ENCODE measurements at places on chromosomes 5 and 9.

GRCh38 chr9:16154521-16155078 is 601.8 kb downstream of the CCDC171 start:
- no peaks in the 10 kb centered on the region for H3K27me3 ChIP-seq
- H3K36me3 ChIP-seq = no peaks in the 10 kb centered on the region
- peak overlapping the region; percentile 37 for H3K4me3 ChIP-seq
- H3K4me1 ChIP-seq = peaks cover 6% of the 10 kb centered on the region
- no peak overlapping the region for H3K27ac ChIP-seq

- no peak overlapping the region for H3K4me3 ChIP-seq
- no peaks in the 10 kb centered on the region for H3K4me1 ChIP-seq
- H3K27ac ChIP-seq = no peak overlapping the region
- no peaks in the 10 kb centered on the region for H3K27me3 ChIP-seq
- no peaks in the 10 kb centered on the region for H3K36me3 ChIP-seq
Observed at GRCh38 chr9:87167161-87167560, 219.9 kb upstream of the GAS1 start.

- H3K4me3 ChIP-seq = no peak overlapping the region
- no peaks in the 10 kb centered on the region for H3K36me3 ChIP-seq
- no peak for DNase-seq
- H3K4me1 ChIP-seq = no peaks in the 10 kb centered on the region
- H3K27me3 ChIP-seq = no peaks in the 10 kb centered on the region
- H3K27ac ChIP-seq = no peak overlapping the region
Observed at GRCh38 chr9:23747088-23748075, 78.7 kb downstream of the ELAVL2 start.

DNA sequence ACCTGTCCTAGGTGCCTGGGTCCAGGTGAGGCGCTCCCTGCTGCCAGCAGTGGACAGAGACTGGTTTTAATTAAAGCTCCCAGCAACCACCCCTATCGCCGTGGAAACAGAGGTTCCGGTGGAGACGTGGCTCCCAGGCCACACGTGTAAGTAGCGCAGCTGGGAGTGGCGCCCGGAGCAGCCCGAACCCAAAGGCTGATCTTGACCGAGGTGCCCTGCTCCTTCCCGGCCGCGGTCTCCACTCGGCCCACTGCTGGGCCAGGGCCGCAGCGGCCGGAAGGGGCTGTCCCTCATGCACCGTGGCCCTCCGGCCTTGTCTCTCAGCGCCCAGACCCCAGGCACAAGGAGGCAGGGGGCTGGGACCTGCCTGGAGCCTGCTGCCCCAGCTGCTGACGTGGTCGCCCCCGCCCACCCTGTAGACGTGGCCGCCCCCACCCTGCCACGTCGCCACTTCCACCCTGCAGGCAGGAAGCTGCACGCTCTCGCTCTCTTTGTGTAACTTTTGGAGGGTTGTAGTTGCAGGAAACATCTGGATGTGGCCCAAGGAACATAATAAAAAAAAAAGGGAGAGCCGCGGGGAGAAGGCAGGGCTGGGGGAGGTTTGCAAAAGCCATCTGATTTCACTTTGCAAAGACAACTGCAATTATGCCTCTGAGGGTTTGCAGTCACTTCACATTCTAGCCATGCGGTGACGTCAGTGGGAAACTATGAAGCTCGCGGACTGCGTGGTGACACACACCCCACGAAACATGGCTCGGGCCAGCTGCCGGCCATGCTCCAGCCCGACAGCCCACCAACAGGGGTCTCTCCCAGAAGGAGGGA is 129.9 kb downstream of the RXRA start:
- peaks cover 47% of the 10 kb centered on the region for H3K4me1 ChIP-seq
- no peak overlapping the region for H3K4me3 ChIP-seq
- no peaks in the 10 kb centered on the region for H3K27me3 ChIP-seq
- peak overlapping the region; percentile 97 for H3K27ac ChIP-seq

DNA sequence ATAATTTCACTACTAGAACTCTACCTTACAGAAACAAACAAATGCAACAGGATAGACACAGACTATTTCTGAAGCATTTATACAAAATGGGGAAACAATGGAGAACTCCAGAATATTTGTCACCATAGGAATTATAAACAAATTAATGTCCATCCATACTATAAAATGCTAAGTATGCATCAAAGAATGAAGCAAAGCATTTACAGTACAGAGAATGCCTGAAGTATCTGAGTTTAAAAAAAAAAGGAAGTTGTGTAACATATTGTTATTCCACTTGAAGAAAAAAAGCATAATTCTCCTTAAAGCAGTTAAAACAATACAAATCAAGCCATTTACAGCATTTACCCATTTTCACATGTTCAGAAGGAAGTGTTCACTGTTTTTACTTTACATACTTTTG is 53.0 kb downstream of the DROSHA start:
- no peak overlapping the region for H3K27ac ChIP-seq
- DNase-seq = no peak
- no peaks in the 10 kb centered on the region for H3K4me1 ChIP-seq
- peaks cover 9% of the 10 kb centered on the region for H3K36me3 ChIP-seq

DNA sequence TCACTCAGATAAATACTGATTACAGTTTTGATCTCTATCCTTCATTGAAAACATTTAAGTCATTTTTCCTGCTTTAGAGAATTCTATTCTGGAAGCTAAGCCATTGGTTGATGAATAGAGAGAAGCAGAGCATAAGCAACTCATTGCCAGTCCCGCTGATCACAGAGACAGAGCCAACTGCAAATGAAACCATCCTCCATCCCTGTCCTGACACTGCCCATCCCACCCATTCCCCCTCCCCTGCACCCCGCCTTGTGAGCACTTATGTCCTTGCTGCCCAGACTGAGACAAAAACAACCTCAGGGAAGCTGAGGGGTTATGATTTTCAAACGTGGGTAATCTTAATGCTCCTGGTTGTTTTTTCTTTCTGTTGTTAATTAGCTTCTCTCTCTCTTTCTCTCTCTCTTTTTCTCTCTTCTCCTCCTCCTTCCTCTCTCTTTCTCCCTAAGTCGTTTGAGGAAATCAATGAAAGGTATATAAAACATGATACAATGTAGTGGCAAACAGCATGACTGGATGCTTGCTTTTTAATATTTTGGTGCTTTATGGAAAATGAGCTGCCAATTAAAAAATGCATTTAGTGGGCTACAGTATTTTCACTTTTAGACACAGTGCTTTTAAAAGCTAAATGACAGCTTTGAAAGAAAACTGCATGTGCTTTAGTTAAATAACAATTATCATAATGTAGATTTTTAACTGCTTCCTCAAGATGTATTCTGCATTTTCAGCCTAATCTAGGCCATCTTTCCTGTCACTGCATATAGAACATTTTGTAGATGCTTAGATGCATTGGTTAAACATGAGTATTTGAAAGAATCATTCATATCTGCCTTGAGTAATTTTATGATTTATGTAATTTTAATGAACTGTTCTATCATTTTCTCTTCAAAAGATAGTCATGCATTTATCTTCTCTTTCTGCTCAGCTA is 57.3 kb downstream of the CMYA5 start:
- no peaks in the 10 kb centered on the region for H3K27me3 ChIP-seq
- no peaks in the 10 kb centered on the region for H3K4me1 ChIP-seq
- no peak overlapping the region for H3K4me3 ChIP-seq
- no peak overlapping the region for H3K27ac ChIP-seq
- no peak for DNase-seq

DNA sequence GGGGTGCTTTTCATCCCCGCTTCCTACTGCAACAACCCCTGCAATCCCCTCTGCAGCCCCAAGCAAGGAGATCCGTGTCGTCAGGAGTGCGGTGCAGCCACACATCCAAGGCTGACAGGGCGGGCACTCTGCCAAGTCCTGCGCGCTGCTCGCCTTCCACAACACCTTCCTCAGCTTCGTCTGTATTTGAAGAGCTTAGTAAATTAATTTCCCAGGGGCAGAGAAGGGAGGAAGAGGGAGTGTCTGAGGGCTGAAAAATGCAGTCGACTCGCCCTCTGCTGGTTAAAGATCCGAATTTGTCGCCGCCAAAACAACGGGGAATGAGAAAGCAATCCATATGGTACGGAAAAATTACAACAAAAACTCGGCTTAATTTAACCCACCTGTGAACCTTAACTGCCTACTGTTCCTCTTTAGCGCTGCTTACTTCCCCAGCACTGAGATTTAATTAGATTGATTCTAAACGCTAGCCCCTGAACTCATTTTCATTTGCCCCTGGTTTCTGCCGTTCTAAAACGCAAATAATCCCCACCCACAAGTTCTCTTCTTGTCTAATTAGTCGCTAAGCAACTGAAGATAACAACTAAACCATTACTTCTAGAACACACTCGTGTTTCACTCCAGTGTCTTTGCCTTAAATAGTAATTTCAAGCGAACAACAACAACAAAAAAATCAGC is 10.9 kb upstream of the PCDHB1 start:
- H3K4me1 ChIP-seq = no peaks in the 10 kb centered on the region
- no peak for DNase-seq
- H3K36me3 ChIP-seq = no peaks in the 10 kb centered on the region
- H3K27ac ChIP-seq = no peak overlapping the region

- no peak for DNase-seq
- H3K36me3 ChIP-seq = no peaks in the 10 kb centered on the region
- no peak overlapping the region for H3K27ac ChIP-seq
- H3K4me3 ChIP-seq = no peak overlapping the region
Observed at GRCh38 chr9:8417341-8417740, 617.8 kb upstream of the DMAC1 start.

- no peak overlapping the region for H3K27ac ChIP-seq
- no peaks in the 10 kb centered on the region for H3K27me3 ChIP-seq
- no peaks in the 10 kb centered on the region for H3K4me1 ChIP-seq
- no peaks in the 10 kb centered on the region for H3K36me3 ChIP-seq
- no peak overlapping the region for H3K4me3 ChIP-seq
Observed at GRCh38 chr9:123863164-123863855, 66.6 kb downstream of the DENND1A start.

DNA sequence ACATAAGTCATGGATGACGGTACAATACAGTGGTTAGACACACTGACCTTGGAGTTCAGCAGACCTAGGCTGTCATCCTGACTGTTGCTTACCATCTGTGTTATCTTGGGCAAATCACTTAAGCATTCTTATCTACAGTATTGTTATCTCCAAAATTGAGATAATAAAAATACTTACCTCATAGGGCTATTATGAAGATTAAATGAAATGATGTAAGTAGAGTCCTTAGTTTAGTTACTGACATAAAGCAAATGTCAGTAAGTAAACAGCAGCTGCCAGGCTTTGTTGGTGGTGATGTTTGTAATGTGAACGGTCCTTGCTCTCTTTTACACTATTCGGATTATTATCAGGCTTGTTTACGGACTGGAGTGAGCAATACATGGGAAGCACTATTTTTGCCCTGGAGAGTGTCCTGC is 107.3 kb upstream of the DPYSL3 start:
- DNase-seq = peak; percentile 85
- H3K27ac ChIP-seq = no peak overlapping the region
- H3K27me3 ChIP-seq = no peaks in the 10 kb centered on the region
- H3K36me3 ChIP-seq = no peaks in the 10 kb centered on the region
- no peak overlapping the region for H3K4me3 ChIP-seq

- H3K4me1 ChIP-seq = peaks cover 7% of the 10 kb centered on the region
- H3K4me3 ChIP-seq = no peak overlapping the region
- peak; percentile 87 for DNase-seq
- H3K36me3 ChIP-seq = no peaks in the 10 kb centered on the region
Observed at GRCh38 chr5:60633341-60633740, 66.6 kb downstream of the DEPDC1B start.

- no peaks in the 10 kb centered on the region for H3K27me3 ChIP-seq
- no peaks in the 10 kb centered on the region for H3K36me3 ChIP-seq
- no peak overlapping the region for H3K27ac ChIP-seq
- H3K4me1 ChIP-seq = no peaks in the 10 kb centered on the region
- peak; percentile 37 for DNase-seq
- H3K4me3 ChIP-seq = no peak overlapping the region
Observed at GRCh38 chr5:169389318-169389717, 88.4 kb upstream of the SLIT3 start.

- no peak overlapping the region for H3K27ac ChIP-seq
- no peaks in the 10 kb centered on the region for H3K27me3 ChIP-seq
- no peak for DNase-seq
- no peaks in the 10 kb centered on the region for H3K36me3 ChIP-seq
- H3K4me1 ChIP-seq = no peaks in the 10 kb centered on the region
Observed at GRCh38 chr5:63596254-63596653, 366.0 kb downstream of the HTR1A start.

DNA sequence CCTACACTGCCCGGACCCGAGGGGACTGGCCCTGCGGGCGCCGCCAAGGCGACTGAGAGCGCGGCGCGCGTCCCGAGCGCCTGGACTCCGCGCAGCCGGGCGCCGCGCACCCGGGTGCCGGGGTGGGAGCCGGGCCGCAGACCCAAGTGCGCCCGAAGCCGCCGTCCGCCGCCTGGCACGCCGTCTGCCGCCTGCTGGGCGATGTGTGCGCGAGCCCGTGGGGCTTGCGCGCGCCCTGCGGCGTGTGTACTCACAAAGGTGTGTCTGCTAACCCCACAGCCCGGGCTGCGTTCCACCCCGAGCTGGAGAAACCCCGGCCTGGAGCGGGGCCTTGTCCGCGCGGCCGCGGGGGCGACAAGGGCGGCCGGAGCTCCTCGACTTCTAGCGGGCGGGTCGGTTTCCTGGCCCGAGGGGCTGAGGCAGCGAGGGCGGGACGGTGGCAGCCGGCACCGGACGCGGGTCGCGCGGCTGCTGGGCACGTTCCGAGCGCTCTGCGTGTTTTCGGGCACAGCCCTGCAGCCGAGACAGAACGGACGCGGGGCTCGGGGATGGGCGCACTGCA is 1.1 kb upstream of the ZSWIM6 start:
- peak overlapping the region; percentile 88 for H3K4me3 ChIP-seq
- peak overlapping the region; percentile 88 for H3K27ac ChIP-seq
- DNase-seq = peak; percentile 63
- H3K4me1 ChIP-seq = peaks cover 40% of the 10 kb centered on the region
- H3K36me3 ChIP-seq = no peaks in the 10 kb centered on the region

DNA sequence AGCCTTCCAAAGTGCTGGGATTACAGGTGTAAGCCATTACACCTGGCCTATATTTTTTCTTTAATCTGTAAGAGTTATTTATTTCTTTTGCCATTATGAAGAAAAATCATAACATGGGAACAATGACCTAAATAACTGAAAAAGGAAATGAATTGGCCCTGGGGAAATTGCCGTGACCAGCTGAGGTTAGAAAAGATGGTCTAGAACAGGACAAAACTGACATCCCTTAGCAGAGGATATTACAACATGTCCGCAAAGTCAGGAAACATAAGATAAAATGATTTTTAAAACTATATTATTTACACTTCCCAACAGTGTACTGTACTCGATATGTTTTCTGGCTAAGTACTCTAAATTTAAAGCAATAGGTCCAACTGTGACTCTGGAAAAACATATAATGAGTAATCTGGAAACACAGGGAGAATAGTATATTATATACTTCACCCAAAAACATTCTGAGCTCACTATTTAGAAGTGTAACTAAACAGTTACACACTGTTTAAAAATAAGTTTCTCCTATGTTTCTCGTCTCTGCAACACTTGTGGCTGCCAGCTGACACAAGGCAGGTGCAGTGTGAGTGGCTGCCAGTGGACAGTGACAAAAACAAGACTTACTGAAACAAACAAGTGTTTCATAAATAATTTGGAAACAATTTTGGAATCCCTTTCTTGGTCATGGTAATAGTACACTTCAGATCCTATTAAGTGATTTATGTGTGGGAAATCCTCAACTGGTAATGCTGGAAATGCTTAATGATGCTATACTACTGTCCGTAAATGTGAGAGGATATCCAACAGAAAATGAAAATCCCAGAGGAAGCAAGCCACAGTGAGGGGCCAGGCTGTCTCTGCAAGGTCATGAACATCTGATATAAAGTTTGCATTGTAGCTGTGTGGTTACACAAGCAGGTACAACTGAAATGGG is 69.1 kb downstream of the C9orf85 start:
- DNase-seq = no peak
- H3K27ac ChIP-seq = no peak overlapping the region
- H3K27me3 ChIP-seq = no peaks in the 10 kb centered on the region
- no peaks in the 10 kb centered on the region for H3K36me3 ChIP-seq
- no peaks in the 10 kb centered on the region for H3K4me1 ChIP-seq
- no peak overlapping the region for H3K4me3 ChIP-seq

Data from astrocyte (in vitro differentiated cells and primary cell).